ENCODE measurements at places on chromosomes 6 and 20.

- peak; percentile 59 for DNase-seq
These were observed 43.0 kb upstream of the TMEM200A start for GRCh38 chr6:130322673-130323268.

DNA sequence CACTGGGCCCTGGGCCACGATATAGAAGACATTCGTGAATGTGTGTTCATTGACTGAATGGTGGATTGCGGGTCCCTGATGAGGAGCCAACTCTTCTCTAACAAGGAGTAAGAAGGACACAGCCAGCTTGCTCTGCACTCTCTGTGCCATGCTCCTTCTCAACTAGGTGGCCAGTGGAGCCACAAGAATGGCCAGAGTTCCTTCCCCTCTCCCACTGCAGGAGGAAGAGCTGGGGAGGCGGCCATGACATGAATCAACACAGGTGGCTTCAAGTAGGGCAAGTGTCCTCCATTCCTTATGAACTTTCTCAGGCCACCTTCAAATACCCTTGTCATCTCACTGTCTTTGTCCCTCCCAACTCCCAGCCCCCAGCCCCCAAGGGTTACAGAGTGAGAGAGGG is 305.7 kb downstream of the KIF16B start:
- no peak for DNase-seq

GRCh38 chr6:133631421-133631820 is 257.5 kb upstream of the TCF21 start:
- DNase-seq, result peak; percentile 86

- peak; percentile 72 for DNase-seq
These were observed 447.3 kb downstream of the HDGFL1 start for GRCh38 chr6:23016696-23017095.

GRCh38 chr20:36885356-36885755 is 9.4 kb downstream of the TLDC2 start:
- no peak for DNase-seq

- peak; percentile 85 for DNase-seq
These were observed 9.9 kb upstream of the RFPL4B start for GRCh38 chr6:112337209-112337638.

- DNase-seq, result no peak
These were observed 51.4 kb downstream of the CD40 start for GRCh38 chr20:46169245-46170171.

Data from fibroblast of gingiva (primary cell).